ENCODE measurements at places on chromosomes 6 and 20. TPM values are rescaled to one million over a fixed set of nuclear protein-coding genes. Genes with fewer than 3 reads are reported as not detected.

Gene ITPR3
- total RNA-seq: 39.2 TPM

Gene GPR63
- total RNA-seq: 0.94 TPM

Gene MATN4
- total RNA-seq: not detected

Gene BMP6
- 1.5 TPM for total RNA-seq

Gene ADGRF5
- total RNA-seq: 3.2 TPM

Gene COL9A3
- not detected for total RNA-seq

Data from esophagus squamous epithelium (tissue), 5 donors.